ENCODE measurements at places on chromosomes 7 and 10.

DNA sequence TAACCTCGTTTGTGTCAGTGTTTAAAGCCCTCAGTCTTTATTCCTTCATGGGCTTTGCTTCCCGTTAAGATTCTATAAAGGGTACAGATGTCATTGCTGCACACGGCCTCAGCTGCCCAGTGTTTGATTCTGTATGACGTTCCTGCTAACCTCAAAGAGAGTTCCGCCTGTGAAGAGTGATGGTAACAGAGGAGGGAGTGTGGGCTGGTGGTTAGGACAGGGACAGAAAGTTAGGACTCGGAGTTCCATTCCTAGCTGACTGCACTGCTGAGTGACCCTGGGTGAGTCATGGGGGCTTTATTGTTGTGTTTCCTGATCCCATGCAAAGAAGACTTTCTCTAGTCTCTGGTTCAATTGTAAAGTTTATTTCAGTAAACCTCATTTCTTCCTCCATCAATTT, 227.1 kb downstream of the DYNC1I1 start:
- no peak for DNase-seq

DNA sequence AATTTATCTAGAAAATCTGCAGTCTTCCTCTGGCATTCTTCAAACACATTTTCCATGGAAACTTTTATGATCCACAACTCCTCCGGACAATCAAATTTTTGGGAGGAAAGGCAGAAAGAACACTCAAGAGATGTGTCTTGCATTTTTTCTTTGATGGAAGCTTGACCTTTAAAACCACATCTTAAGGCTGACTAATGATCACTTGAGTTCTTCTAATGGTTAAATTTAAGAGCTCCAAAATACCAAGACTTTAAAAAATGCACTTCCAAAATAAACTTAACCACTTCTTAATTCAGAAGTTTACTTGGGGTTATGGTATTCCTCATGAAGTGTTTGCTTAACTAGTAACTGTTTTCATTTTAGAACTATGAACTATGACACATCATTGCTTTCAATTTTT, 43.3 kb downstream of the ETV1 start:
- peak; percentile 65 for DNase-seq

- DNase-seq = no peak
These were observed 5.3 kb downstream of the TECTB start for GRCh38 chr10:112288486-112288885.

- no peak for DNase-seq
These were observed 186.1 kb upstream of the ZWINT start for GRCh38 chr10:56547163-56547562.

- peak; percentile 62 for DNase-seq
These were observed 41.2 kb upstream of the VCL start for GRCh38 chr10:73956476-73957359.

DNA sequence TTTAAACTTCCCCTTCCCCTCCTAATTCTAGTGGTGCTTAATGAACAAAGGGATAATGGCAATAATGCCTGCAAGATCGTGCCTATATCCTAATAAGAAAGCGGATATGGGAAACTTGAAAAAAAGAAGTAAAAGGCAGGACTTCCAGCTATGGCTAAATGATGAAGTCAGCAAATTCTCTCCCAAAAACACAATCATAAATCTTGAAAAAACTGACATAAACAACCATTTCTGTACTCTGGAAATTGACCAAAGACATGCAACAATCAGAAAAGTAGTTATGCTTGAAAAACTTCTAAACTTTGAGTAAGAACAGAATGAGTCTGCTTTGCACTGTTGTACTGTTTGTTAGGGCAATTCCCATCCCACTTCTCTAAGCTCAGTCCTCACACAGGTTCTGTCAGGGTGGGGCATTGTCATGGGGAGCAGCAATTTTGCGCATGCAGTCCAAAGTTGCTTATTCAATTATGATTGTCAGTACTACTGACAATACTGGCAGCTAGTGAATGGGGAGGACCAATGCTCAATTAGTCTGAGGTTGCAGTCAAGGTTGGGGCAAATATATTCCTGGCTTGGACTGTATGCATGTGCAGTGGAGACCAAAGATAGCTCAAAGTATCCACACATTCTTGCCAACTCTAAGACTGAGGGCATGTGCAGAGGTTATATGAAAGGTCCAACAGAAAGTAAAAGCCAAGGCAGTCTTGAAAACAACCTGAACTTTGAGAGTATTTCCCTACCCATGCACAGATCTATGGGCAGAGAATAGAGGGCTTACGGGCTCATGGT, 34.1 kb upstream of the ARHGAP22 start:
- no peak for DNase-seq

DNA sequence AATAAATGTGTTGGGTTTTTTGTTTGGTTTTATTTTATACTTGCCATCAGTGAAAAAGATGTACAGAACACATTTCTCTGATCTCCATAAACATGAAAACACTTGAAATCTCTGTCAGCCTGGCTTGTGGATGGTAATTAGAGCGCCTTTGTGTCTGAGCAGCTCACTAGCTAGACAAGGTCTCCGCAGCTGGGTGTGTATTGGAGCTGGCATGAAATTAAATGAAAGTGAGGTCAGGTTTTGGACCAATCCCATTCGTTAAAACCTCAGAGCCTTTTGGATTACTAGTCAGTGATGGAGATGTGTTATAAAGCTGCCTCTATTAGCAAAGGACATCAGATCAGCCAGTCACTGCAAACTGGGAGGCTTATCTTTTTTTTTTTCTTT, 2.7 kb downstream of the FRAT1 start:
- no peak for DNase-seq

- no peak for DNase-seq
These were observed 6.8 kb downstream of the MET start for GRCh38 chr7:116678780-116679179.

- DNase-seq = no peak
These were observed 530.9 kb upstream of the AUTS2 start for GRCh38 chr7:69067397-69067796.

DNA sequence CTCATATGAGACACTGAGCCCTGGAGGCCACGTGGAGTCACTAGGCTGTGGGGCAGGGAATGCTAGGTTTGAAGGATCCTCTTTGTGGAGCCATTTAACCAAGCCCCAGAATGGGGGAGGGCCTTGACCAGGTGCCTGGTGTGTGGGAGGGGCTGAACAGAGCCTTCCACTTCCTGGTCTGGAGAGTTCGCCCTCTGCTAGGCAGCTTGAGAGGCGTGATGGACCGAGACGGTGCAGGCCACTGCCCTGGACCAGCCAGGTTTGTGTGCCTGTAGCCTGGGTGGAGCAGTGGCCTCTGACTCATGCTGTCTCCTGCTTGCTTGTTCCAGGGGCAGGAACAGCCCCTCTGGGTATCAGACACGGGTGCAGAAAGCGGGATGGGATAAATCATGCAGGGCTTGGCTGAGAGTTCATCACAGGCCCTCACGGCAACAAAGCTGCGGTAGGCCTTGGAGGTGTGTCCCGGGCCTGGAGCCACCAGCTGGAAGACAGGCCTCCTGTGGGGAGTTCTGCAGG, 27.4 kb downstream of the ADAMTS14 start:
- DNase-seq = no peak

DNA sequence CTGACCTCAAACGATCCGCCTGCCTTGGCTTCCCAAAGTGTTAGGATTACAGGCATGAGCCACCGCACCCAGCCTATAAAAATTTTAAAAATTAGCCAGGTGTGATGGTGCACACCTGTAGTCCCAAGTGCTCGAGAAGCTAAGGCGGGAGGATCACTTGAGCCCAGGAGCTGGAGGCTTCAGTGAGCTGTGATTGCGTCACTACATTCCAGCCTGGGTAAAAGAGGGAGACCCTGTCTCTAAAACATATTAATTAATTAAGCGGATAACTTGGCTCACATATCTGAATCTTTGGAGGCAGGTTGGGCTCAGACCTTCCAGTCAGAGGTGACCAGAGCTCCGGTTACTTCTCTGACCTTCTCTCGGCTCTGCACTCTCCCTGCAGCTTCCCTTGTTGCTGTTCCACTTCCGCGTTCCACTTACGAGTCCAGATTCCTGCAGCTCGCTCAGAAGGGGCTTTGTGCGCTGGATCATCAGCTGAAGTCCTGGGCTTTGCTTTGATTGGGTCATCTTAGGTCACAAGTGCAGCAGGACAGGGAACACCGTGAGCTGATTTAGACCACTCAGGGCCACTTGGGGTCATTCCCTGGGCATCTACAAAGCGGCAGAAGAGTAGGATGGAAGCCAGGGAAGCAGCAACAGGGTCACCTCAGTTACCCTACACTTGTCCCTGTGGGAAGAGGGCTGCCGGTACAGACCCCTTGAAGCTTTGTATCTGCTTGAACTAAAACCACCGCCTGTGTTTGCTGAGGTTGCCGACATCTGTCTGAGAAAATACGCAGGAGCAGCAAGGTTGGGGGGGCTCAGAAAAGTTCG, 2.0 kb upstream of the ARPC1B start:
- peak; percentile 47 for DNase-seq

GRCh38 chr7:96273716-96274115, 48.2 kb downstream of the SLC25A13 start:
- no peak for DNase-seq

DNA sequence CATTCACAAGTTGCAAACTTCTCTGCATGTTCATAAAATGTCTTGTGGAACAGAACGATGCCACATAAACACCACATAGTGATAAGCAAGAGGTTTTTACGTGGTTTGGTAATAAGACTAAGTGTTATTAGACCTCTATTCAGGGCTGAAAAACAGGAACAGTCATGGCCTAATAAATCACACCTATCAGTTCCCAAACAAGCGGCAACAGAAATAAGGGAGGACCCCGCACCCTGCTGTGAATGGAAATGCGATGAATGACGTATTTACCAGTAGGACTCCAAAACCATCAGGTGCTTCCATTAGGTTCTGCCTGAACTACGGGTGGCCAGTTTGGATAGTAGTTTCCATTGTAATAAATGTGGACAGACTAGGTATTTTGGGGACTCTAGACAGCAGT, 129.1 kb downstream of the TAX1BP1 start:
- DNase-seq = no peak

DNA sequence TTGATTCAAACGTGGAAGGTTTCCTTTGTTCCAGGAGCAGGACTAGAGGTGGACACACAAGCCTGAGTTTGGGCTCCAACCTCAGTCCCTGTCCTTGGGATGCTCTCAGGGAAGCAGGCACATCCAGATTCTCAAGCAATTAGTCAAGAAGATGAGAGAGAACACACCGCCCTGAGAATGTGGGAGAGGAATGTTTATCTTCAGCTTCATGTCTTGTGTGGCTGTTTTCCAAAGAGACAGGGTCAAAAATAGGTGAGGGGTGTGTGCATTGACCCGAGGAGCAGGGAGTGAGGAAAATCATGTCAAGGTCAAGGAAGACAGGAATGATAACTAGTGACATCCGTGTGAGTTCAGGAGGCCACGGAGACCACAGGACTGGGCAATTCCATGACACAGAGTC, 472.2 kb upstream of the C7orf33 start:
- DNase-seq = no peak

DNA sequence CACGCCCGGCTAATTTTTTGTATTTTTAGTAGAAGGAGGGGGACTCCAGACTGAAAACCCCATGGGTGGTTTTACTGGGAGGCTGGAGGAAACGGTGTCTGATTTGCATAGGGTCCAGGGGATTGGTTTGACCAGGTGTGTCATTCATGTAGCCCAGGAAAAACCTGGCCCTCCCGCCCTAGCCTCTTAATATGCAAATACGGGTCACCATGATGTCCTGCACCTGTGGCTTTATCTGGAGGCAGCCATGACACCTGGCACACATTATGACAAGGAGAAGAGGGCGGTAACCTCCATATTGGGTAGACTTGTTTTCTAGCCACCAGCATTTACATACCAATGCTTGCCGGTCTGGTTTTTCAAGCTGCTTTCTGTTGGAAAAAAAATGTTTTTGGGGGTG, 68.0 kb downstream of the TRIL start:
- DNase-seq = no peak

DNA sequence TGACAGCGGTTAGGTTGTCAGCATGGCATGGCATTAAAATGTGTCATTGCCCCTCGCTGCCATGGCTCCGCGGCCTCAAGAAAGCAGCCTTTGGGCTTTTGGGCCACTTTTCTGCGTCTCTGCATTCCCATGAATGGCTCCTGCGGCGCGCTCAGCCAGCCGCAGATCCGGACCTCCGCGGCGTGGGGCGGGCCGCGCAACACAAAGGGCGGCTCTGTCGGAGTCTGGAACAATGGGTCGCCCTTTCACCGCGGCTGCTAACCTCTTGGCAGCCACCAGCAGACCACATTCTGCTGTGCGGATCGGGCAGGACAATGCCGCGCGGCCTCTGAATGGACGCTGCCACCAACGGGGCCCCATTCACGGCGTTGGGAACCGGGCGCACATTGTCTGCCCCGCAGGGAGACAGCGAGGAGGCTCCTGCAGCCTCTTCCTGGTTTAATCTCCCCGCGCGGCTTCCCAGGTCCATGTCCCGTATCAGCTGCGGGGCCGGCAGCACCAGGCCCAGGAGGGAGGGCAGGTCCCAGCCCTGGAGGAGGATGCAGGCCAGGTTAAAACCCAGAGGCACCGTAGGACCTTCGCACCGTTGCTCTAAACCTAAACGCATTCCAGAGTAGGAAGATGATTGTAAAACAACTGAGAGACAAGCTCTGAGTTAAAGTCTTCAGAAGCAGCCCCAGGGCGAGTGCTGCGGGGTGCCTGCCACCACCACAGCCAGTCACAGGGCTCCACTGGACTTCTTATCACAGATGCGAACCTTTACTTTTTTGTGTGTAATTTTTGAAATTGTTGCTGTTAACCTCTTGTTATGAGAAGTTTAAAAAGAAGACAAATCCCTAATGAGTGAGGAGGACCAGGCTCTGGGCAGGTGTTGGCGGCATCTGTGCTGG, 71.6 kb downstream of the NKX6-2 start:
- DNase-seq = no peak

GRCh38 chr10:89037096-89037495, 46.5 kb downstream of the FAS start:
- DNase-seq = no peak

- peak; percentile 10 for DNase-seq
These were observed 2.5 kb upstream of the HABP2 start for GRCh38 chr10:113550365-113550764.

DNA sequence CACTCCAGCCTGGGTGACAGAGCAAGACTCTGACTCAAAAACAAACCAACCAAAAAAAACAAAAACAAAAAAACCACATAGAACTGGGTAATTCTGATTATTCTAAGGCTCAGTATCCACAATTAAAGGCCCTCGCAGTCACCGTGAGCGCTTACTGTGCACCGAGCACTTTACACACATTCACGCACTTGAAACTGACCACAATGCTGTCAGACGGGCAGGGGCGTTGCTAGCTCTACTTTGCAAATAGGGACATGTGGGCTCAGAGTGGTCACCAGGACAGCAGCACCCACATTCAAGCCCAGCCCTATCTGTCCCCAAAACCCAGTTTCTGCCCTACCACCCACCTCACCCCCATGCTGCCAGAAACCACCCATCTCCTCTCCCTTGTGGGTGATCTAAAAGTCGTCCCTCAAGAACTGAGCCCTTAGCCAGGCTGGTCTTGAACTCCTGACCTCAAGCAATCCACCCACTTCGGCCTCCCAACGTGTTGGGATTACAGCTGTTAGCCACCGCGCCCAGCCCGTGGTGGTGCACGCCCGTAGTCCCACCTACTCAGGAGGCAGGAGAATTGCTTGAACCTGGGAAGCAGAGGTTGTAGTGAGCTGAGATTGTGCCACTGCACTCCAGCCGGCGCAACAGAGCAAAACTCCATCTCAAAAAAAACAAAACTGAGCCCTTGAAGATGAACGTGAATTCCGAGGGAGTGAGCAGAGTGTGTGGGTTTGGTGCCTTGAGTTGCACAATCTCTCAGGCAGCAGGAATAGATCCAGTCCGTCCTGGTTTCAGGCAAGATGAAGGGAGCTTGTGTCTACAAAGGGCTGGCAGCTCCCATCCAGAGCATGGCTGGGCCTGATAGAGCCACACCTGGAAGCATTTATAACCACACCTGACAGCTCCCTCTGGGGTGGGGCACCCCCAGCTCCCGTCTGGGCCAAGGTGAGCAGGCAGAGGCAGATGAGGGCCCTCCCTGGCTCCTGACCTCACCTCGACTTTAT, 5.4 kb upstream of the HSPB1 start:
- peak; percentile 93 for DNase-seq
